ENCODE measurements at places on chromosomes 4 and X. TPM values are rescaled to one million over a fixed set of nuclear protein-coding genes. Genes with fewer than 3 reads are reported as not detected.
A peak's percentile ranks its signal among the peaks of the same experiment; 100 is the strongest.

Gene PAK3
- not detected for total RNA-seq

- DNase-seq = no peak
Measured at GRCh38 chrX:153919281-153919680, 6.8 kb downstream of the ARHGAP4 start.

GRCh38 chr4:44927399-44928380 lies 201.3 kb upstream of the GNPDA2 start:
- DNase-seq = peak; percentile 28

- no peak for DNase-seq
Measured at GRCh38 chrX:331825-332495, 13.4 kb upstream of the GTPBP6 start.

Gene POLN
- 1.6 TPM for total RNA-seq

DNA sequence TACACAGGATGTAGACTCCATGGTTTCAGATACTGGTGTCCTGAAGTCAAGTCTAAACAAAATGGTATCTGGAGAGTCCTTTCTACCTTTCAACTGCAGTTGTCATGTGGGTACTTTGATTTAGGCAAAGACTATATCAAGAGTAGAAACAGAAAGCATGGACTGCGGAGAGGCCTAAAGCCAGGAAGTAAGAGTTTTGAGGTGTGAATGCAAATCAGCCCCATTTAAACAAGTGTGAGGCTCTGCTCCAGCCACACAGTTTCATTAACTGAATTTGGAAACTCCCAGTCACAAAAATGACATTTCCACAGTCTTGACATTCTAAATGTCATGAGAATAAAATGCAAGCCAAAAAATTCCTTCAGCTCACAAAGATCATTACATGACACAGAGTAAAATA lies 87.2 kb upstream of the MCF2 start:
- DNase-seq = no peak

DNA sequence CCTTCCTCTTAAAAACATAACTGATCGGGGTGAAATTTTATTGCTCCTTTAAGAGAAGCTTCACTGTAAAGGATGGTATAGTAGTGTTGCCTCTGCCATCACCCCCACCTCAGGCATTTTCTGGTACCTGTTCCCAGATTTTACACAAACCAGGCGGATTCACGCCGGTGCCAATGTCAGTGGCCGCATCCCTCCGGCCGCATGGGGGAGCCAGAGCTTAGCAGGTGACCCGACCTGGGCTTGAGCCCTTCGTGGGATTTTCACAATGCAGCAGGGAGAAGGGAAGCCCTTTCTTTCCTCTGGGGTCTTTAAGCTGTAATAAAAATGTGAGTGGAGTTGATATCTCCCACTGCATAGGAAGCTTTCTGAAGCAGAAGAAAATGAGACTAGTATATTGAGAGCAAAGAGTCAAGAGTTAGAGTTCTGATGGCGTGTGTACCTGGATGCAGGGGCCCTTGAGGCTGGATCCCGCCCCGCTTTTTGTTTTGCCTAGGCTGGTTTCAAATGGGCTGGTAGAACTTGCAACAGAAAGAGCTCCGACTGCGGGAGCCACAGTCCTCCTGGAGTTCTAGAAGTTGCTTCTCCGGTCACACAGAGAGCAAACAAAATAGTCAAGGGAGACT lies 59.4 kb downstream of the POLR2B start:
- no peak for DNase-seq

Gene DCX
- not detected for total RNA-seq

- DNase-seq = no peak
Measured at GRCh38 chr4:22339491-22339890, 176.4 kb downstream of the ADGRA3 start.

GRCh38 chrX:47619486-47620302 lies at the start of gene SYN1:
SYN1 (minus strand) TSS chrX:47619857; CDS start chrX:47619728, 129 bp downstream.
- DNase-seq = peak; percentile 29

DNA sequence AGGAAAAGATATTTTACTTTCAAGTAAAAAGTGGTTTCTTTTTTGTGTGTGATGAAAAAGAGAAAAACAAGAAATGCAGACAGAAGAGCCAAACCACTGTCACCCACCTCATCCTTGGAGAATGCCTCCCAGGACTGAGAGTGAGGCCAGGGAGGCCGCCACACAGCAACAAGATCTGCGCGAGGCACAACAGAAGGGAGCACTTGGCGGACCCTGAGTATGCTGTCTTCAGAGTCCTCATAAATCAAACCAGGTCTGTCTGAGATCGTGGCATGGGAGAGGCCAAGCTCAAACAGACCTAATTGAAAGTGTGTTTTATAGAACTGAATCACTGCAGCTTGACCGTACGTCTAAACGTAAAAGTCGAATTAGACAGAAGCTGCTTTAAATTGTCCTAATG lies 134.3 kb upstream of the VCX2 start:
- DNase-seq = no peak

GRCh38 chr4:26529479-26529878 lies 39.2 kb upstream of the CCKAR start:
- DNase-seq = no peak

Gene RAPGEF2
- 34.4 TPM for total RNA-seq

DNA sequence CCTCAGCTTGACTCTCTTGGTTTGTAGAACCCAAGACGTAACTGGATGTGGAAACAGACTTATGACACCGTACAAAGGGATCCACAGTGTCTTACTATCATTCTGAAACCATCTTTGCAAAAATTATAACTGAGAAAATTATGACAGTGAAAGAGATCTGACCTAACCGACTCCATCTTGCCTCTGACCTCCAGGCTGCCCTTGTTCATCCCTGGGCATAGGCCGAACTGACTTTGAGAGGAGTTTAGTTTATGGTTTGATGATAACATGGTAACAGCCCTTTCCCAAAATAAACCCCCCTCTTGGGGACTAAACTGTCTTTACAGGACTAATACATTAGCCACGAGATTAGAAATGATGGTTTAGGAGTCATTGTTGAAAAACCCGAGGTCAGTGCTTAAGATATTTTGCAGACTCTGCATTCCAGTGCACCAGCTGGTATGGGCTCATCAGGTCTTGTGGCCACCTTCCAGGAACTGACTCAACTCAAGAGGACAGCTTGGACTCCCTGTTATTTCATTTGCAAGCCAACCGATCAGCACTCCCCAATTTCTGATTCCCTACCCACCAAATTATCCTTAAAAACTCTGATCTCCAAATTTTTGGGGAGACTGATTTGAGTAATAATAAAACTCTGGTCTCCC lies 49.6 kb downstream of the CASP3 start:
- DNase-seq = peak; percentile 18

- no peak for DNase-seq
Measured at GRCh38 chr4:29680644-29681043, 1039.5 kb upstream of the PCDH7 start.
